ENCODE measurements at places on chromosomes 16 and 17.
A peak's percentile ranks its signal among the peaks of the same experiment; 100 is the strongest.

DNA sequence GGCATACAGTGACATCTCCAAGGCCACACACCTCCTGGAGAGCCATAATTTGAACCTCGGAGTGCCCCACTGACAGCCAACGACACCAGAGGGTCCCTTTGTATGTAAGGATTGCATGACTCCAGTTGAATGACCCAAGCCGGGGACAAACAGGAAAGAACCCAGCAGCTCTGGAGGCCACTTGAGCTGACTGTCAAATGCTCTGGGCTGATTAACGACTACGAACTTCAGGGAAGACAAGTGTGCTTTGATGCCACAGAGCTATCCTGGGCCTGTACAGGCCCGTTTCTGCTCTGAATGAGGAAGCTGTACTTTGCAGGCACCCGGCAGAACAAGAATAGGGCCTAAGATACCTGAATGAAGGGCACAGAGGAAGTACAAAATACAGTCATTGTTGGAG, 404.6 kb downstream of the SLC39A11 start:
- no peak for DNase-seq

DNA sequence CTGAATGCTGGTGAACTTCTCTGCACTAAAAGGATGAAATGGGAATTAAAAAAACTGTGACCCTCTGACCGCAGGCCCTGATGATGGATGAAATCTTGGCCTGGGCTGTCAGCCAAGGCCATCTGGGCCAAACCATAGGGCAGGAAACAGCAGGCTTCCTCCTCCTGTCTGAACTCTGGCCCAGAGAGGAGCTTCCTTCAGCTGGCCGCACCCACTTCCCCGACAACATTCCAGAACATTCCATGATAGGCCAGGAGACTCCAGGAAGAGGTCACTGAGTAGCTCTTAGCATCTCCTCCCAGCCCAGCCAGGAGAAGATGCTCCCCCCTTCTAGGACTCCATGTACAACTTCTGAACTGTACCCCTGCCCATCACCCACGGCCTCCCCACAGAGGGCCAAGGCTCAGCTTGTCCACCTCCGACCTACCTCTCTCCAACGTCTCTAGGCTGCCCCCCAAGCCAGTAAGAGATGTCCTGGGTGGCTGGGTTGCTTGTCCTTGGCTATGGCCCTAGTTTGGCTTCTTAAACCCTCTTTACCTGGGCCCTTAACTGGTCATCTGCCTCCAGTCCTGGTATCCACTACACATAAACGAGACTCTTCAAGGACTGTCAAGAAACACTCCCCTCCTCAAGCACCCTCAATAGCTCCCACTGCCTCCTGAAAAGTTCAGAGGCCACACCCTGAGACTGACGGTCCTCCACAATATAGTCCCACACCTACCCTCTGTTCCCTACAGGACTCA, 1.7 kb downstream of the RPH3AL start:
- no peak for DNase-seq

- DNase-seq: no peak
These were observed 654 bp downstream of the WFDC1 start for GRCh38 chr16:84295203-84295860.

DNA sequence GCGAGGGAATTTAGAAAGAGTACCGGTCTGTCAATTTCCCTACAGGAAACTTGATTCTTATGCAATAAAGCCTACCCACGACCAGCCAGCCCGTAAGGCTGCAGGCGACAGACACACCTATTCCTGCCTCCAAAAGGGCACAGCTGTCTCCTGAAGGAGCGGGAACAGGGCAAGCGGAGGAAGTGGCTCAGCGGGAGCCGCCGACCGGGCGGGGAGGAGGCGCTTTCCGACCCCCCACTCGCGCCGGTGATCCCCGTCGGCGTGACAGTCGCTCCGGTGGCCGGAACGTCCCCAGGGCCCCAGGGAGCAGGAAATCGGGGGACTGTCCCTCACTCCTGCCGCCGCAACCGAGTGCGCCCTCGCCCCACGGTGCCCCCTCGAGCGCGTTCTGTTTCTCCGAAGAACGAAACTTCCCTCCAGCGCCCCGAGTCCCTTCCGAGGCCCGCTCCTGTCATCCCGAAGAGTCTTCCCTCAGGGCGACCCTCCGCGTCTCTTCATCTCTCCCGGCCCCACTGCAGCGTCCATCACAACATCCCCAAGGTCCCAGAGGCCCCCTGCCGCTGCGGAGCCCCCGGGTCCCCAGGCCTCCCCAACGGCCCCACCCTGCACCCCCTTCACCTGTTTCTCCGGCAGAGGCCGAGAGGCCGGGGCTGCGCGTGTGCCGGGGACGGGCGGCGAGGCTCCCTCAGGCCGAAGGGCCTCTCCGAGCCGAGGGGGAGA, 421 bp downstream of the STAT3 start:
- peak; percentile 16 for DNase-seq

DNA sequence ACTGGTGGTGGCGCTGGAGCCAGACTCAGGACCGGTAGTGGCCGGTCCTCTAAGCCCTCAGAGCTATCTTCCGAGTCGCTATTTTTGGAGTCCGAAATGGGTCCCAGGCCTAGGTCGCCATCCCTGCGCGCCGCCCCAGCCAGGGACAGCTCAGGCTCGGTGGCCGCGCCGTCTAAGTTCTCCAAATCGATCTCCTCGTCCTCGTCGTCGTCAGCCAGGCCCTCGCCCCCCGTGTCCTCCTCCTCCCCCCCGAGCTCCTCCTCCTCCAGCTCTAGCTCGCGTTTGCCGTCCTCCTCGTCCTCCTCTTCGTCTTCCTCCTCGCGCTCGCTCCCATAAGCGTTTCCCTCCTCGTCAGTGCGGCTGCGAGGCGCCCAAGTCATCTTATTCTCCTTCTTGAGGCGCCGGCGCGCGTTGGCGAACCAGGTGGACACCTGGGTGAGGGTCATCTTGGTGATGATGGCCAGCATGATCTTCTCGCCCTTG, 1.6 kb downstream of the IRX3 start:
- no peak for DNase-seq
